EH (cell line): ENCODE measurements at places on chromosomes 16 and 17.

DNA sequence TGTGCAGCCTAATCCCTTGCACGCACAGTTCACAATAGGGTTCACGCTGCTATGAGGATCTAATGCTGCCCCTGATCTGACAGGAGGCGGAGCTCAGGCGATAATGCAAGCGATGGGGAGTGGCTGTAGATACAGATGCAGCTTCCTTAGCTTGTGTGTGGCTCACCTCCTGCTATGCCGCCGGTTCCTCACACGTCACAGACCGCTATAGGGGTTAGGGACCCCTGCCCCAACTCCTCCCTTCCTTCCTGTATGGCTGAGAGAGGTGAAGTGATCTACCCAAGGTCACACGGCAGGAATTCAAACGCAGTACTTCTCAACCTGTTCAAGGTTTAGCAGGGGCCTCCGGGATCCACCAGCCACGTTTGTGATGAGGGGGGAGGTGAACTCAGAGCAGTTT lies 13.4 kb upstream of the PLLP start:
- DNase-seq = no peak

DNA sequence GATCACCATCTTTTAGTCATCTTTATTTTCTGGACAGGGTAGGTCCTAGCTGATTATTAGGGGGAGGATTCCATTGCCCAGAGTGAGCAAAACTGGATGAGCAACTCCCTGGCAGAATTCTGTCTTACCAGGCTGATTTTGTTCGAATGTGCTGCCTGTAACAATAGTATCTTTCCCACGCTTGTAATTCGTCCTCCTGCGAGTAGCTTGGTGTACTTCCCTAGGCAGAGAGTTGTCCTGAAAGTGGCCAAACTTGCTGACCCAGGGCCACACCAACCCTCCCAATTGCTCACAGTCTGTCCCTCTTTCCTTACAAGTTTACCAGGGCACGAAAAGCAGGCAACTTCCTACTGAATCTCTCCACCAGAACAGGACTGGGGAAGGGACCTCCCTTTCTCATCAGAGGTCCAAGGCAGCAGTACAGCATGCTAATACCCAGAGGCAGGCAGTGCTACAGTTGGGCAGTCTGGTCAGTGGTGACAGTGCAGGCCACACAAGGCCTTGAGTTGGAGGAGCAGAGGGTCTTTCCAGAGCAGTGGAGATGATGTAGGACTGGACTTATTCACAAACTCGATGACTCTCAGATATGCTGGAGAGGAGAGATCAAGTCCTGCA lies 67.8 kb upstream of the NLK start:
- no peak for DNase-seq

- DNase-seq = no peak
These were observed 68.3 kb downstream of the GTF3C1 start for GRCh38 chr16:27481282-27481934.

GRCh38 chr16:2156849-2157224 lies 1.3 kb downstream of the TRAF7 start:
- DNase-seq = no peak

DNA sequence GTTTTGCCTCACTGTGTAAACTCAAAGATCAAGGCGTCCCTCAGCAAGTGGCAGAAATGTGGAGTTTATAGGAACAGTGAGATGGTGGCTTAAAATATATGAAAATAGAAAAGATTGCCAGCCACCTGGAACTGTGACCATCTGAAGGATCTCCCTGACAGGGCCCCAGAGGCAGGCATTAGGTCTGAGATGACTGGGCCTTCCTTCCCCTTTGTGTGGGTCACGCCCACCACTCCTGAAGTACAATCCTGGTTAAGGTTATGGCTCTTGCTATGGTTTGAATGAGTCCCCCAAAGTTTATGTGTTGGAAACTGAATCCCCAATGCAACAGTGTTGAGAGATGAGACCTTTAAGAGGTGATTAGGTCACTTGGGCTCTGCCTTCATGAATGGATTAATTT lies 6.4 kb downstream of the ST6GALNAC2 start:
- no peak for DNase-seq

- DNase-seq = no peak
These were observed 369.6 kb upstream of the DYNLRB2 start for GRCh38 chr16:80171199-80171598.

- no peak for DNase-seq
These were observed 15.9 kb downstream of the CHMP1A start for GRCh38 chr16:89641458-89642119.

GRCh38 chr16:82008957-82009592 lies 2.2 kb downstream of the SDR42E1 start:
- no peak for DNase-seq

GRCh38 chr17:75731716-75732498 lies 10.6 kb downstream of the ITGB4 start:
- DNase-seq = no peak

GRCh38 chr16:30567160-30567990 lies 4.1 kb downstream of the ZNF688 start:
- no peak for DNase-seq

GRCh38 chr17:49465331-49465903 lies 29.7 kb upstream of the NGFR start:
- DNase-seq = no peak

GRCh38 chr17:28506763-28507487 lies 777 bp downstream of the FOXN1 start:
- no peak for DNase-seq

- peak; percentile 59 for DNase-seq
These were observed 15.9 kb downstream of the TBX2 start for GRCh38 chr17:61415374-61416210.

- no peak for DNase-seq
These were observed 1.4 kb upstream of the PITPNA start for GRCh38 chr17:1563786-1564613.

DNA sequence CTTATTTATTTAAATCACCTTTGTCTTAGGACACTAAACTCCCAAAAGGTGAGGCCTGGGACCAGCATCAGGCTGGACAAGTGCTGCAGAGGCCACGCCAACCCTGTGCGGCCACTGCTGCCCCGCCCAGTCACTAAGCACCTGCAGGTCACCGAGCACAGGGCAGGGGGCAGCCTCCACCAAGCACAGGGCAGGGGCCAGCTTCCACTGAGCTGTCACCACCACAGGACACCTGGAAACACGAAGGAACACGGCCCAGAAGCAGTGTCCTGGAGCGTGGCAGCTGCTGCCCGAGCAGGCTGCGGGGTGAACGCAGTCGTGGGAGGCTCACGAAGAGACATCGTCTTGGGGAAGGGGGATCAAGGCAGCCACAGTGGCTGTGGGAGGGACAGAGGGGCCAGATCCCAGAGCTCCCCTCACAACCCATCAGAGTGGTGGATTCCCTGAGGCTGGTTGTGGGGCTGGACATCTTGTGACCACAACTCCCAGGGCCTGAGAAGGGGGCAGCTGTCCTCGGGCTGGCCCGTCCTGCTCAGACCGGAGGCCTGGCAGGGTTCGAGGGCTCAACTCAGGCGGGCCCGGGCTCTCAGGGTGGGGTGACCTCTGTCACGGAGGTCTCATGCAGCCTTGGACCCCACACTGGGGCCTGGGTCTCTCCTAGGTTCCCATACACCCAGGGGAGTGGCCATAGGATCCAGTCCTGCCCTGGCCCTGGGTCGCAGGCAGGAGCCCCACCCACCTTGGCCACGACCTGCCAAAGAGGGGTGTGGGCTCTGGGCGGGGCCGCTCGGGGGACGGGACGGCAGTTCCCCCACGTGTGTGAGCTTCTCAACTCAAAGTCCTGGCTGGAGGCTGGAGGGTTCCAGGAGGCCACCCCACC lies 18.7 kb downstream of the RAB40B start:
- DNase-seq = no peak

DNA sequence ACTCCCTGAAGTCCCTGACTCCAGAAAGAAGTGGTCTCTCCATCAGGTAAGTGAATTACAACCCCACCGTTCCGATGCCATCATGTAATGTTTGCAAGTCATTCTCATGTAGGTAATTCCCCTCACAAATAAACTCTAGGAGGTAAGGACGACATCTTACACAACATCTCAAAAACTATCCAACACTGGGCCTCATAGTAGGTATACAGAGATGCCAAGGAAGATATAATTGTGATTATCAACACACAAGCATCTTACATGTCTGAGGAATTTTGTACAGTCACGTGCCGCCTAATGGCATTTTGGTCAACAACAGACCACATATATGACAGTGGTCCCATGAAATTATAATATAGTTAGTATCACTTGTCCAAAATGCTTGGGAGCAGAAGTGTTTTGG lies 7.4 kb downstream of the GCSH start:
- no peak for DNase-seq

DNA sequence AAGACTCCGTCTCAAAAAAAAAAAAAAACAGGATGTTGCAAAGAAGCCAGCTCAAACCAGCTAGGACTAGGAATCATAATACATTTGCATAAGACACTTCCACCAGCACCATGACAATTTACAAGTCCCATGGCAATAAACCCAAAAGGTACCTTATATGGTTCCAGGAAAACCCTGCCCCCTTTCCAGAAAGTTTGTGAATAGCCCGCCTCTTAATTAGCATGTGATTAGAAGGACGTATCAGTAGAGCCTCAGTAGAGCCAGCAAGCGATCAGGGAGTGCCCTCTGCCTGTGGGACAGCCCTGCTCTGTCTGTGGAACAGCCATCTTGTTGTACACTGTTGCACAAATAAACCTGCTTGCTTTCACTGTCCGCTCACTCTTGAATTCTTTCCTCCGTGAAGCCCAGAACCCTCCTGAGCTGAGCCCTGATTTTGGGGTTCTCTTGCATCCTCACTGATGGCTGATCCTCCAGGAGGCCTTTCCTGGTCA lies 14.0 kb downstream of the NUPR1 start:
- no peak for DNase-seq

DNA sequence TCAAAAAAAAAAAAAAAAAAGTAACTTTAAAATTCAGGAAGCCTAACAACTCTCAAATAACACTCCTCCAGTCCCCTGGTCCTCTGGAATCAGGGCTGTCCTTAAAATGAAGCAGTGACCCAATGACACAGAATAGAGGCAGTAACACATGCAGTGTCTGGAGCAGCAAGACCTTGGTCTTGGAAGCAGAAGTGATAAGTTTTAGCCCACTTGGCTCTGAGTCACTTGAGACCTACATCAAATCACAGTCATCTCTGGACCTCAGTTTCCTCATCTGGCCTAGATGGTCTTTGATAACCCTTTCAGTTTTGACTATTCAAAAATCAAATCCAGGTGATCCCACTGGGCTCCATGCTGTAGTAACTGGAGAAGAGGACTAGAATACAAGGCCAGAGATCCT lies 39.0 kb downstream of the LYRM1 start:
- no peak for DNase-seq

DNA sequence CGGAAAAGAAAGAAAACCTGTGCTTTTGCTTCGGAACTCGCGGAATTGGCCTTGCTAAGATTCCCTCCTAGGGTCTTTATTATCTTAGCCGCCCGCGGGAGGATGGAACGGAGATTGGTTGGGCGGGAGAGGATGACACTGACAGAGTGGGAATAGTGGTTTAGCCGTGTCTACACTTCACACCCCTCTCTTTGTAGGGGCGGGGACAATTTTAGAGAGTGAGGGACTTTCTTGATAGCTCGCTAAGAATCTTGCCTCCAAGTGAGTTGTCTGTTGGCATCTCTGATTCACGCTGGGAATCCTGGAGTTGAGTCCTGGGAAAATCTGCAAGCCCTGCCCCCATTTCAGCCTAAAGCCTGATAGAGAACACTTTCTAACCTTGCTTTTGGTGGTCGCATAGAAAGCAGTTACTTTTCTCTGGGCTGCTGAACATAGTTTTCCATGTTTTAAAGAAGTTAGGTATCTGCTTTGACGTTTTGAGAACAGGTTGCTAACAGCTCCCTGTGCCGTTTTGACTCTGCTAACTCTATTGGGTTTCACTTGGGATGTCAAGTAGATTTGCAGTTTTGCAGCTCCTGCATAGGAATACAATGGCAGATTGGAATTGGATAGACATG lies 697 bp downstream of the NOL11 start:
- peak; percentile 66 for DNase-seq

DNA sequence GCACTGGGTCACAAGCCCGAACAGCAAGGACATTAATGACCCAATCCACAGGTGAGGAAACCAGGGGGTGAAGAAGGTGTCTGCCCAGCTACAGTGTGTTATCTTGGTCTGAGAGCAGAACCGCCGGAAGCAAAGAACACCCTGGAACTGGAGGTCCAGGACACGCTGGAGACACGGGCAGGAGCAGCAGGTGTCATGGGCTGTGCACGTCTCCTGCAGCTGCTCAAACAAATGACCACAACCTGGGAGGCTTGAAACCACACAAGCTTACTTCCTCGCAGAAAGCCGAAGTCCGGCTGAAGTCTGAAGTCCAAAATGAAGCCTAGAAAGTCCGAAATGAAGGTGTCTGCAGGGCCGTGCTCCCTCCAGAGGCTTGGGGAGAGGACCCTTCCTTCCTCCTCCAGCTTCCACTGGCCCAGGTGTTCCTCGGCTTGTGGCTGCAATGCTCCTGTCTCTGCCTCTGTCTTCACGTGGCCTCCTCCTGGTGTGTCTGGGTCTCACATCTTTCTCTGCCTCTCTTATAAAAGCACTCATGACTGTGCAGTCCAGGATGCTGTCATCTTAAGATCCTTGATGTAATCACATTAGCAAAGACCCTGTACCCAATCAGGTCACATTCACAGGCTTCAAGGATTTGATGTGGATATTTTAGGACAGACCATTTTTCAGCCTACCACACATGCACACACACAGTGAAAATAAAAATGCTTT lies 351.2 kb downstream of the C16orf95 start:
- no peak for DNase-seq

DNA sequence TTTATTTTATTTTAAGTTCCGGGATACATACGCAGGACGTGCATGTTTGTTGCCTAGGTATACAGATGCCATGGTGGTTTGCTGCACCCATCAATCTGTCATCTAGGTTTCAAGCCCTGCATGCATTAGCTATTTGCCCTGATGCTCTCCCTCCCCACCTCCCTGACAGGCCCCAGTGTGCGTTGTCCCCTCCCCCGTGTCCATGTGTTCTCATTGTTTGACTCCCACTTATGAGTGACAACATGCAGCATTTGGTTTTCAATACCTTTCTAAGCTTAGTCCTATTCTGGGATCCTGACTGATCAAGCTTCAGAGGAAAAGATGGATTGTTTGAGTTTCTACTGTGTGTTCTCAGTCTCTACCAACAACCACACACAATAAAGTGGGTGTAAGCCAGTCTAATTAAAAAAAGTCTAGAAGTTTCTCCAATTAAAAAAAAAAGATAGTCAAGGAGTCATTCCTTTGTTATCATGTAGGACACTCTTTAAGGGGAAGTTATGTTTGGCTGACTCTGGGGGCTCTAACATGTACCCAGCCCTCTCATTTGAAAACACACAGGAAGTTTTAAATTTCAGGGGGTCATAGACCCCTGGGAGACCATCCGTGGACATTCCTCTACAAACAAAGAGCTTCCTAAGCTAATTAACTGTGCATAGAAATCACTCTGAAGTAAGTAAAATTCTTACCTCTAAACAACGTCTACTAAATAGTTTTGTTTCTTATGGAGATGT lies 66.3 kb upstream of the ADAMTS18 start:
- DNase-seq = no peak

DNA sequence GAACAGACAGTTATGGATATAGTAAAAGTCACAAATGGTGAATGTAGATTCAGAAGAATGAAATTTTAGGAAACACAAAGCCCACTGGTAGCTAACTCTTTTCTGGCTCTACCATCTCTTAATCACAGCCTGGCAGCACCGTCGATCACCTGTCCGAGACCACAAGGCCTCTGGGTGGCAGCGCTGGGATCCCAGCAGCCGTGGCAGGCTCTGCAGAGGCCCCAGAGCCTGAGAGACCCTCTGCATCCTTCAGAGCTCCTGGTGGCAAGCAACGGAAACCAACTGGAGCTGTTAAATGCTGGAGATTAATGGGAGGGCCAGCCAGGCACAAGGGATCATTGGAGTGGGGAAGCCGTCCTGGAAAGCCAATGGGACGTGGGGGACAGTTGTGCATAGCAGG lies 26.3 kb downstream of the LAT start:
- DNase-seq = no peak

GRCh38 chr16:84014570-84015327 lies 27.8 kb downstream of the SLC38A8 start:
- no peak for DNase-seq
